ENCODE measurements at places on chromosomes 7 and 10.

DNA sequence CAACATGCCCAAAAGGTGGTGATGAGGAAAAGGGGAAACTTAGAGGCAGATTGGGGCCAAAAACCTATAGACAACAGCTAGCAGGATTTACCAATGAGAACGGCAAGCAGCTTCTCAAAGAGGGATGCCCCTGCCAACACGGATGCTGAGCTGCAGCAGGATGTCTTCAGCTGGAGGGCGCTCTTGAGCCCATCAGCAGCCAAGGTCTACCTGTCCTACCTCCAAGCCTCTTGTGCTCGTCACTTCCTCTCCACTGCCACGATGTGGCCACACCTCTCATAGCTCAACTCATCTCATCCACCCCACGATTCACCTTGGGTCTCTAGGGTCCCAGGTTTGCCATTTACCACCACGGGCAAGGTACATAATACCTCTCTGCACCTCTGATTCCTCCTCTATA lies 36.5 kb downstream of the DLG5 start:
- no peak for DNase-seq

- DNase-seq = no peak
Measured at GRCh38 chr10:9636216-9636615, 1381.5 kb upstream of the CELF2 start.

DNA sequence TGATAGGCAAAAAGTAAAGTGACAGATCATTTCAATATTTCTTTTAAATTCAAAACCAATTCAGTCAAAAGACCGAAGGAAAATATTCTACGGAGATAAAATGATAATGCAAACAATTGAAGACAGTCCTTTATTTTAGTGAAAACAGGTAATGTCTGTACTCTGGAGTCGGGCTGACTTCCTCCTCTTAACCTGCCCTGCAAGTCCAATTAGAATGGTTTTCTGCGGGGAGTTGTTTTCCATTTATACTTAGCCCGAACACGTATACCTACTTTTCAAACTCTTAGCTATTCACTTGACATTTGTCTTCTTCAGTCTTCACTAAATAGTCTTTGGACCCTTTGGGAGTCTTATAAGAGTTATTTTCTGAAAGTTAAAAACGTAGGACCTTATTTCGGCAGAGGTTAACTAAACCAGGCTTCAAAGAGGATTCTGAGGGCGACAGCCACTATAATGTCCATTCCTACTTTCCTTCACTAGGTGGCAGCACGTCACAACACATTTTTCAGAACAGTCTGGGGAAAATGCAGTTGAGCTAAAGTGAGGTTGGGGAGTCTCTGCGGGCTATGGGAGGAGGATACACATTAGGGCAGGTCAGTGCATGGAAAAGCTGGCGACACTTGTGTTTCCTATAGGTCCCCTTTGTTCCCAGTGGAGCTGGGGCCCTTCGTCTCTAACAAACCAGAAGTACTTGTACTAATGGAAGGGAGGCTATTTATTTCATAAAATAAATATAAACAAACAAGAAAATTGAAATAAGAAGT lies 472.0 kb downstream of the KCNMA1 start:
- peak; percentile 45 for DNase-seq

- no peak for DNase-seq
Measured at GRCh38 chr10:101878869-101879268, 35.3 kb upstream of the KCNIP2 start.

DNA sequence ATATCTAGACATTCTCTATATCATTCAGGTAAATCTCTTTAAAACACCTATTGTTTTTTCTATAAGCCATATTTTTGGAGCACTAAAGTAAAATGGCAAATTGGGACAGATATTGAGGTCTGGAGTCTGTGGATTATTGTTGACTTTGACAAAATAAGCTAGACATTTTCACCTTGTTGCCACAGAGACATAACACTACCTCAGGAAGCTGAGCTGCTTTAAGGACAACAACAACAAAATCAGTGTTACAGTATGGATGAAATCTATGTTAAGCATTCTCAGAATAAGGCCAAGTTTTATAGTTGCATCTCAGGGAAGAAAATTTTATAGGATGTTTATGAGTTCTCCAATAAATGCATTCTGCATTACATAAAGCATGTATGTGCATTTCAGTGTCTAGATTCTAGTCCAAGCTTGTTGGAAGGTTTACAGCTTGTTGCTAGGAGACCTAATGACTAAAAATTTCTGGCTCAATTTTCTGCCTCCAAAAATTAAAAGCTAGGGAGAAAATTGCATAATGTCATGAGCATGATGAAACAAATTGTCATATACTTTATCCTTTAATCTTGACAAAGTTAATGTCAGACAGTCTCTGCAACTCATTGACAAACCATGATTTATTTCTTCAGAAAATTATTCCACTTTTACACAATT lies 18.3 kb downstream of the LIPM start:
- no peak for DNase-seq

GRCh38 chr10:101032637-101033224 lies 1.7 kb downstream of the SFXN3 start:
- DNase-seq = no peak

DNA sequence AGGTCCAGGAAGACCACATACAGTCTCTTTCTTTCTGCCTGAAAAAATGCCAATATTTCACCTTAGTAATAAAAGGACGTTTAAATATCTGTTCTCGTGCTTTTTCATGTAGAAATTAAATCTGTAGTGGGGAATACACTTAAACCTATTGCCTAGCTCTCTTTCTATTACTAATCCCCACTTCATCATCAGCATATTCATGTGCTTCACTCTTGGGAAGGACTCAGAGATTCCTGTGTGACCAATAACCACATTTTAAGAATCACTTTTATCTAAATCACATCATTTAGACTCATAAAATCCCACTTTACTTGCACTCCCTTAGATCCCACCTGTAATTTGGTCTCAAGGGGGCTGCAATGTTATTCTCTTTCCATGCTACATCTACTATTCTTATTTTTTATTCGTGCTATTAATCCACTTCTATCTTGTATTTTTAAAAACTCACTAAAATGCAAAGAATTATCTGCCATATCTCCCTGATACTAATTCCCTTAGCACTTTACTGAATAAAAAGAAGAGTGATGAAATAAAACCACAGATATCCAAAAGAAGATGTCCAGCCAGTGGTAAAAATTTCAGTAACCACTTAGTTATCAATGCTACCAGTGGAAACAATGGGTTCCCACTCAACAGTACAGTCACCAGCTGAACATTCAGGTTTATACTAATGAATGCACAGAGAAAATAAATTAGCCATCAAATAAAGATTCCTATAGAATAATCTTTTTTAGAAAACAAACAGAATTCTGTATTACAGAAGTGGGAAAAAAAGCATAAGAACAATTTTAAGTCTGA lies 102.1 kb downstream of the PPP1R17 start:
- no peak for DNase-seq

DNA sequence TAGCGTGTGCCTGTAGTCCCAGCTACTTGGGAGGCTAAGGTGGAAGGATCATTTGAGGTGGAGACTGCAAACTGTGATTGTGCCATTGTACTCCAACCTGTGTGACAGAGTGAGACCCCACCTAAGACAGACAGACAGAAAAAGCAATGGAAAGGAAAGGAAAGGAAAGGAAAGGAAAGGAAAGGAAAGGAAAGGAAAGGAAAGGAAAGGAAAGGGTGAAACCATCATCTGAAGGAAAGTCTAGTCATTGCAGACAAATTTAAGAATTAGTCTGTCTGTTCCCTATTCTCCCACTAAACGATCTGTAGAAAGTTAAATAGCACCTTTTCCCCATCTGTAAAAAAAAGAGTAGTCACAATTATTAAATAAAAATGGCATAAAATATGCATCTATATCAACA lies 91.1 kb upstream of the SKAP2 start:
- DNase-seq = no peak

All from SHP77 (cell line).